ENCODE measurements at places on chromosomes 5 and 9. TPM values are rescaled to one million over a fixed set of nuclear protein-coding genes. Genes with fewer than 3 reads are reported as not detected.

DNA sequence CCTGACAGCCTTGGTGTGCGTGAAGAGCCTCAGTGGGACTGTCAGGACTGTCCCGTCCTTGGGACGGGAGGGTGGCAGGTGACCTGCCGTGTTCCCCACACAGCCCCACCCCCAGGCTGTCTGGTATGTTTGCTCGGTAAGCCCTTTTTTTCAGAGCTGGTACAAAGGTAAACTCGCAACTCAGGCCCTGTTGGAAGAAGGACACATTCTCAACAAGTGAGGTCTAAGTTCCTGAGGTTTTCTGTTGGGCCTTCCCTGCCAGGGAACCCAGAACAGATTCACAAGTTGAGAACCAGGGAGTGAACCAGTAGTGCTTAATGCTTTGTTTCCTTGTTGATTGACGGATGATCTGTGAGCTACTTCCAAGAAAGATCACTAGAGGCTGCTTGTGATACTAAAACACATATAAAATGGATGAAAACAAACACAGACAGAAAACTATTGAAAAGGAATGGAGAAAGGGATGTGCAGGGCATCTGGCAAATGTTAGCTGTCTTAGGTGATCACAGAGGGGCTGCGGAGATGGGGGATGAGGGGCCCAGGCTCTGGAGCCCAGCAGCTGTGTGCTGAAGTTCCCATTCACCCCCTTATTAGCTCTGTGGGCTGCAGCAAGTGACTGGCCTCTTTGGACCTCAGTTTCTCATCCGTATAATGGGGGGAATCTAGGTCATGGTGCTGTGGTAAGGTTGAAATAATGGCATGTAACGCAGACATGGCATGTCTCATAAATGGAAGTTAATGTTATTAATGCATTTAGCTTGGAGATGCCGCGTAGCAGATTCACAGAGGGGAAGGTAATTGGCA is 2.7 kb downstream of the NDST1 start:
- H3K4me1 ChIP-seq = peaks cover 55% of the 10 kb centered on the region
- DNase-seq = no peak

GFI1B gene
- total RNA-seq = not detected

C9orf50 gene
- total RNA-seq = 0.17 TPM

MPDZ gene
- 59.1 TPM for total RNA-seq

DNA sequence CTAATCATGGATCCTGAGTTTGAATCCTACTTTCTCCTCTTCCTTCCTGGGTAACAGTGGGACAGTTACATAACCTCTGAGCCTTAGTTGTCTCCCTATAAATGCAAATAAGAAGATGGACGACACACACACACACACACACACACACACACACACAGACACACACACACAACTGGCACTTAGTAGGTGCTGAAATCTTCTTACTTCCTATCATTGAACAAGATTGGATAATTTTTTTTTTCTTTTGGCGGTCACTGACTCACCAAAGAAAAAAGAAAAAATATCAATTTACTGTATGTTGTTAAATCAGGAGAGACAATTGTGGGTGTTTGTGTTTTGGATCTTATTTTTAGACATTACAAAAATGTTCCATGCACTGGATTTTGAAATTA is 28.4 kb upstream of the TNFSF8 start:
- no peaks in the 10 kb centered on the region for H3K36me3 ChIP-seq
- DNase-seq = no peak
- peaks cover 4% of the 10 kb centered on the region for H3K4me1 ChIP-seq
- no peak overlapping the region for H3K27ac ChIP-seq

DNA sequence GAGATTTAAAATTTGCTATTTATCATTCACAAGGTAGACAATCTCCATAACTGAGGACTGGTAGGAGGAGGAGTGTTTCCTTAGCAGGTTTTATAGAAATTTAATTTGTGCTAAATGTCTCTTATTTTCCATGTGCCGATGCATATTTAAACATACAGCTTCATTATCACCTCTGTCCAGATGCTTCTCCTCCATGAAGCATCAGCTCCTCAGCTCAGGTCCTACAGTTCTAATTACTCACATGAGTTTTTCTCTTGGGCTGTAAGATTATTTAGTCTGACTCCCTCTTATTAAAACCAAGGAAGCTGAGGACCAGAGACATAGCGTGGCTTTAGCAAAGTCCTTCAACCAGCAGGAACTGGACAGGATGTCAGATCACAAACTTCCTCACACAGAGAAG is 300.2 kb upstream of the PANK3 start:
- no peaks in the 10 kb centered on the region for H3K4me1 ChIP-seq
- no peak overlapping the region for H3K4me3 ChIP-seq
- DNase-seq = no peak
- H3K36me3 ChIP-seq = no peaks in the 10 kb centered on the region
- H3K27ac ChIP-seq = no peak overlapping the region
- no peaks in the 10 kb centered on the region for H3K27me3 ChIP-seq

EIF4E1B gene
- not detected for total RNA-seq

- H3K36me3 ChIP-seq = no peaks in the 10 kb centered on the region
- no peaks in the 10 kb centered on the region for H3K27me3 ChIP-seq
- no peak for DNase-seq
- no peak overlapping the region for H3K4me3 ChIP-seq
- peaks cover 14% of the 10 kb centered on the region for H3K4me1 ChIP-seq
Measured at GRCh38 chr5:9619331-9620092, 10.6 kb downstream of the TAS2R1 start.

DNA sequence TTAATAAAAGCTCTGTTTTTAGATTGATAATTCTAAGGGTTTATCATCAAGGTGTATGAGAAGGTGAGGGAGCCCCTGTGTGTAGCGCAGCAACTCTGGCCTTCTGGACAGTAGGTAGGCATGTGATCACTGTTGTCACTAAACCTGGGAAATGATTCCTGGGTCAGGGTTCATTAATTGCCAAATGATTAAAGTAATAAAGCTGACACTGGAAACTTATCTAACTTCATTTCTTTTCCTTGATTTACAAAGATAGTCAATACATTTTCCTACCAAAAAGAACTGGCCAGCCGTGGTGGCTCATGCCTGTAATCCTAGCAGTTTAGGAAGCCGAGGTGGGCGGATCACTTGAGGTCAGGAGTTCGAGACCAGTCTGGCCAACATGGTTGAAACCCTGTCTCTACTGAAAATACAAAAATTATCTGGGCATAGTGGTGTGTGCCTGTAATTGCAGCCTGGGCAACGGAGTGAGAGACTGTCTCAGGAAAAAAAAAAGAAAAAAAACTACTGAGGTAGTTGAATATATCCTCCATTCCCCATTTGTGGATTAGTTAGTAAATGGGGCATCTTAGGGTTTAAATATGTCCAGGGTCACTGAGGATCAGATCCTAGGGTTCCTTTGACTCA is 2.4 kb downstream of the EHMT1 start:
- no peaks in the 10 kb centered on the region for H3K36me3 ChIP-seq
- H3K4me1 ChIP-seq = peaks cover 7% of the 10 kb centered on the region
- H3K27me3 ChIP-seq = no peaks in the 10 kb centered on the region
- H3K27ac ChIP-seq = no peak overlapping the region

SLC36A3 gene
- total RNA-seq = not detected

- no peaks in the 10 kb centered on the region for H3K27me3 ChIP-seq
- DNase-seq = no peak
- no peak overlapping the region for H3K4me3 ChIP-seq
- no peak overlapping the region for H3K27ac ChIP-seq
- H3K4me1 ChIP-seq = peaks cover 3% of the 10 kb centered on the region
- H3K36me3 ChIP-seq = no peaks in the 10 kb centered on the region
Measured at GRCh38 chr9:91516777-91517176, 93.1 kb upstream of the NFIL3 start.

CNOT6 gene
- 11.3 TPM for total RNA-seq

GRCh38 chr9:105087910-105088898 is 156.2 kb upstream of the SLC44A1 start:
- H3K4me1 ChIP-seq = no peaks in the 10 kb centered on the region
- no peak overlapping the region for H3K4me3 ChIP-seq
- DNase-seq = no peak
- no peak overlapping the region for H3K27ac ChIP-seq

TXNDC8 gene
- total RNA-seq = not detected

- no peaks in the 10 kb centered on the region for H3K4me1 ChIP-seq
- no peaks in the 10 kb centered on the region for H3K36me3 ChIP-seq
- H3K27me3 ChIP-seq = no peaks in the 10 kb centered on the region
- no peak overlapping the region for H3K27ac ChIP-seq
- no peak overlapping the region for H3K4me3 ChIP-seq
Measured at GRCh38 chr9:13061390-13061789, 218.1 kb downstream of the MPDZ start.

DNA sequence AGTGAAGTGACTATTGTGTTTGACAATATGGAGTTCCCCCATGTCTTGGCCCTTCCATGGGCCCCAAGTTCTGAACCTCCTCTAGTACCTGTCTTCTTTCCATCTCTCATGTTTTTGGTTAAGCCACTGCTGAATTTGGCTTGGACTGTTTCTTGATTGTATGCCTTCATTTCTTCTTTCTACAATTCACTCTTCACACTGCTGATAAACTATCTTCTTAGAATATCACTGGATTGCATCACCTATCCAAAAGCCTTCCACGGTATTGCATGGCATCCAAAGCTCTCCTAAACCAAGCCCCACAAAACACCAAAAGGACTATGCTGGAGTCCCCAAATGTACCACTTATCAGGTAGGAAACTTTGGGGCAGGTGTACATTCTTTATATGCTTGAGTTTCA is 4.3 kb upstream of the POC5 start:
- no peaks in the 10 kb centered on the region for H3K27me3 ChIP-seq
- H3K4me3 ChIP-seq = no peak overlapping the region
- no peak overlapping the region for H3K27ac ChIP-seq
- H3K36me3 ChIP-seq = no peaks in the 10 kb centered on the region

CDX1 gene
- total RNA-seq = 0.33 TPM

DNA sequence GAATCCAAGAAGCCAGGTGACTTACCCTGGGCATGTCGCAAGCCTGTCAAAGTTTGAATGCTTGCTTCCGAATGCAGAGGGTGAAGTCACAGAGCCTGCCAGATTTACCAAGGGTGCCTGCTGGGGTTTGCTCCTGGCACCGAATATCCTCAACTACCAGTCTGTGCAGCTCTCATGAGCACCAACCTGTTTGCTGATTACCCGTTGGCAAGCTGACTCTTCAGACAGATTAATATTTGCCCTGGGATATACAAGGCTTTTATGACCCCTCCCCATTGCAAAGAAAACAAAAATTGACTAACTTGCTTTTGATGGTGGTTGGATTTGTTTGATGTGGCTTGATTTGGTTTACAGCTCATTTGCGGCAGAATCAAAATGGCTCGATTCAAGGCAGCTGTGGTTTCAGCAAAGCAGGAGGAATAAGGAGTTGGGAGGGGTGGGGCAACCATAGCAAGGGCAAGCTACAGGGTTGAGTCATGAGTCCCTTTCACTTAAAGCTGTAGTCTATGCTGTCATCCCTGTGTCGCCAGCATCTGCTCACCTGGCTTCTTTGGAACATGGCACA is 82.3 kb upstream of the AGXT2 start:
- no peak overlapping the region for H3K4me3 ChIP-seq
- H3K4me1 ChIP-seq = peaks cover 13% of the 10 kb centered on the region
- peak; percentile 93 for DNase-seq
- H3K36me3 ChIP-seq = no peaks in the 10 kb centered on the region
- H3K27ac ChIP-seq = peak overlapping the region; percentile 54

GPR150 gene
- total RNA-seq = 0.33 TPM

PAPPA gene
- total RNA-seq = 33.4 TPM

GRCh38 chr9:137191691-137192447 is 3.4 kb downstream of the SSNA1 start:
- no peak for DNase-seq
- H3K27me3 ChIP-seq = no peaks in the 10 kb centered on the region
- peaks cover 17% of the 10 kb centered on the region for H3K4me1 ChIP-seq
- no peak overlapping the region for H3K27ac ChIP-seq

- DNase-seq = peak; percentile 26
- H3K4me3 ChIP-seq = no peak overlapping the region
- H3K27me3 ChIP-seq = no peaks in the 10 kb centered on the region
- no peaks in the 10 kb centered on the region for H3K4me1 ChIP-seq
- H3K27ac ChIP-seq = no peak overlapping the region
Measured at GRCh38 chr9:4748612-4749011, 7.6 kb upstream of the AK3 start.
